ENCODE measurements at places on chromosomes 16 and 17.

- DNase-seq: no peak
Measured at GRCh38 chr17:37650419-37651003, 7.3 kb upstream of the DDX52 start.

DNA sequence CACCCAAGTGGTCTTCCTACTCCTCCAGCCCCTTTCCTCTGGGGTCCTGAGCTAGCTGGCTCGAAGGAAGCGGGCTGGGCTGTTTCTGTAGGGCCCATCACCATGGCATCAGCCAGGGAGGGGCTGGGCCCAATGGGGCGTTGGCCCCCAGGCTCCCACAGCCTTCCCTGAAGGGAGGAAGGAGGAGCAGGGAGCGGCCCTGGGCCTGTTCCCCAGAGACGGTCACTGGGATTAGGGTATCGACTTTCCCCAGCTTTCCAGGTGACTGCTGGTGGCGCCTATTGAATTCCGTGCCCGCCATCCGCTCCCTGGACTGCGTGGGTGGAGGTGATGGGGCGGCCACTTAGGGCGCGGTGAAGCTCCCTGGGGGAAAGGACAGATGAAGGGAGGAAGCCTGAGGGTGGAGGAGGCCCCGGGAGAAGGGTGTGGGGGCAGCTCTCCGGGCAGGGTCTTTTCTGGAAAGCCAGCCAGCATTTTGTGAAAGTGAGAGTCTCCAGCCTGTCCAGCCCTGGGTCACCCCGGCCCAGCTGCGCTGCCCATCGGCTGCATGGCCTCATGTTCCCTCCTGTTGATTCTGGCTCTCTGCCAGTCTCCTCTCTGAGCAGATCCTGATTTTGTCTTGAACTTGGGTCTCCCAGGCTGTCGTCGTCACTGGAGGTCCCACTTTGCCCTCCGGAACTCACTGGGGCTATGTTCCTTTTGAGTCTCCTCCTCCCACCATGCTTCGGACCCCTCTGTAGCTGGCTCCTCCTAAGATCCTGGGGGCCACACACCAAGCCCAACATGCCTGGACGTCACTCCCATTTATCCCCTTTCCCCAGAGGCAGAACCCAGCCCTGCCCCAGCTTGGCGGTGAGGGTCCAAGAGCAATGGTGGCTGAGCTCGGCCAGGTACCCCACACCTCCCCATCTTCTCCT, 9.8 kb downstream of the NHERF1 start:
- no peak for DNase-seq

- DNase-seq: no peak
Measured at GRCh38 chr17:17510456-17511292, 14.5 kb upstream of the RASD1 start.

DNA sequence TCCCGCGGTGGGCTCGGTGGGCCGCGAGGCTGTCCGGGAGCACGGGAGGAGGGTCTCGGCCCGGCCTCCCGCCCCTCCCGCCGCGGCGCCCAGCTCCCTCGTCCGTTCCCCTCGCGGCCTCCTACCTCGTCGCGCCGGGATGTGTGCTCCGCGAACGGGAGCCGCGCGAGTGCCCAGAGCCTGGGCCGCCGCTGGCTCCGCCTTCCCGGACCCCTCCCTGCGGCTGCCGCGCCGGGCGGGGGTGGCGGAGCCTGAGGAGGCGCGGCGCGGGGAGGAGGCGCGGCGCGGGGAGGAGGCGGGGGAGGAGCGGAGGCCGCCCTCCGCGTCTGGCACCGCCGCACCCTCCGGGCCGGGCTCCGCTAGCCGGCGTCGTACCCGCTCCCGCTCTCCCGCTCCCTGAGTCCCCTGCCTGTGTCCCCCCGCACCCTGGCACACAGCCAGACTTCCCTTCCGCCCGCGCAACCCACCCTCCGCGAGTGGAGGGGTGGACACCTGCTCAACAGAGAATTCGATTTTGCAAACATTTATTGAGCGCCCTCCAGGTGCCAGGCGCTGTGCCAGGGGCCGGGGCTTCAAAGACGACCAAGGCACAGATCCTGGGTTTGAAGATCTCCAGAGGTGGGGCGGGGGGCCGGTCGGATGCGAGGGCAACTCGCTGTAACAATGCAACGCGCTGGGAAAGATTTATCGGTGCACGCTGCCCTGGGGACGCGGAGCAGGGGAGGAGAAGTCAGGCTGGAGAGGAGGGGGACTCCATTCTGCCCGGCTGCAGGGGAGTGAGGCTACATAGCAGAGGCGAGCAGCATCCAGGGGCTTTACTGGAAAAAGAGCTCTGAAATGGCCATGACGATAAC, at the start of gene MPP3:
Gene MPP3, minus strand, starts transcription at position 171 of the 854 bp plus-strand sequence. CDS start 1,240 bp downstream, outside the sequence.
- DNase-seq: no peak

DNA sequence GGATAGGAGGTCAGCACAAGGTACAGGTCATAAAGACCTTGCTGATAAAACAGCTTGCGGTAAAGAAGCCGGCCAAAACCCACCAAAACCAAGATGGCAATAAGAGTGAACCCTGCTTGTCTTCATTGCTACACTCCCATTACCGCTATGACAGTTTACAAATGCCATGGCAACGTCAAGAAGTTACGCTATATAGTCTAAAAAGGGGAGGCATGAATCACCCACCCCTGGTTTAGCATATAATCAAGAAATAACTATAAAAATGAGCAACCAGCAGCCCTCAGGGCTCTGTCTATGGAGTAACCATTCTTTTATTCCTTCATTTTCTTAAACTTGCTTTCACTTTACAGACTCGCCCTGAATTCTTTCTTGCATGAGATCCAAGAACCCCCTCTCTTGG, 1.0 kb upstream of the HSBP1 start:
- DNase-seq: no peak

- DNase-seq: no peak
Measured at GRCh38 chr17:27871407-27871806, 21.8 kb downstream of the LYRM9 start.

DNA sequence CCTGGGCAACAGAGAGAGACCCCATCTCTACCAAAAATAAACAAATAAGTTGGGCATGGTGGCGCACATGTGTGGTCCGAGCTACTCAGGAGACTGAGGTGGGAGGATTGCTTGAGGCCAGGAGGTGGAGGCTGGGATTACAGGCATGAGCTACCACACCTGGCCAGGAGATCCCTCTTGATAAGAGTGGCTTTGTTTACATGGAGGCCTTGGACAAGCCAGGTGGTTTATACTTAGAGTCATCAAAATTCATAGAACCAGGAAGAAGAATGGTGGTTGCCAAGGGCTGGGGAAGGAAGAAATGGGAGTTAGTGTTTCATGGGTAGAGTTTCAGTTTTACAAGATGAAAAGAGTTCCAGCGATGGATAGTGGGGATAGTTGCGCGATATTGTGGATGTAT, 8.8 kb upstream of the ZFP1 start:
- no peak for DNase-seq

Measured in cerebellar nuclear complex (tissue), 1 donor.